ENCODE measurements at places on chromosomes 1 and 21.

GRCh38 chr1:184648160-184648855, 106.3 kb downstream of the EDEM3 start:
- no peak for DNase-seq

GRCh38 chr1:100343897-100344296, 8.4 kb upstream of the CDC14A start:
- DNase-seq = no peak

DNA sequence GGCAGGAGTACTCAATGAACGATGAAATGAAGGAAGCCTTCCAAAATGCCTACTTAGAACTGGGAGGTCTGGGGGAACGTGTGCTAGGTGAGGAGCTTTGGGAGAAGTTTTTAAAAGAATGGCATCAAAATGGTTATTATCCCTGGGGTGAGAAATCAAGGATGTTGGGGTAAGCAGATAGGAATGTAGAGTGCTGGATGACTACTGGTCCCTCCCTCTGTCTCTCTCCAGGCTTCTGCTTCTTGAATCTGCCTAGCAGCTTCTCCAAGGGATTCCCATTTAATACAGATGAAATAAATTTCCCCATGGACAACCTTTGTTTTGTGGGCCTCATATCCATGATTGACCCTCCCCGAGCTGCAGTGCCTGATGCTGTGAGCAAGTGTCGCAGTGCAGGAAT, 19.0 kb upstream of the CASQ1 start:
- no peak for DNase-seq

DNA sequence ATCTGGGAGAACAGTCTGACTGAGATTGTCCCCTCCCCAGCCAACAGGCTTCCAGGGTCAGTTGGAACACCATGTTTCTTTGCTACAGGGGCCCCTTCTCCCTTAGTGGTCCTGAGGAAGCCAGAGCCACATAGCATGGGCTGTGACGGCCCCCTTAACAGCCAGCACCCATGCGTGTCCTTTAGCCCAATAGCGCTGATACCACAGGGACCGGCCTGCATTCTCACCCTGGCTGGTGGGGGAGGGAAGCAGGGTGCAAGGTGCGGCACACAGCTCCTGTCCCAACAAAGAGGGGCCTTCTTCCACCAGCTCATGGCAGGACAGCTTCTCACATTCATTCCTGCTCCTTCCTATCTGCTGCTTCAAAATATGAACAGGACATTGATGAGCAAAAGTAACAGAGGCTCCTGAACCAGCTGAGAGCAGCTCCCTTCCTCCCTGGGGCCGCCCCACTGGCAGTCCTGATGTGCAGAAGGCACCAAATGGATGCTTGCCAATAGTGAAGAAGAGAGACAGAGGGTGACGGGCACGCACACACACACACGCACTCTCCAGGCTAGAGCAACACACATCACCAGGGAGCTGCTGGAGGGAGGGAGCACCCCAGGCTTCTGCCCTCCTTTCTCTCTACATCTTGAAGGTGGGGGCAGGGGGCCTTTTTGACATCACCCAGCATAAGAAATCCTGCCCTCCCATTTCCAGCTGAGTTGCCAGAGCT, 99.4 kb downstream of the CRYAA start:
- no peak for DNase-seq

DNA sequence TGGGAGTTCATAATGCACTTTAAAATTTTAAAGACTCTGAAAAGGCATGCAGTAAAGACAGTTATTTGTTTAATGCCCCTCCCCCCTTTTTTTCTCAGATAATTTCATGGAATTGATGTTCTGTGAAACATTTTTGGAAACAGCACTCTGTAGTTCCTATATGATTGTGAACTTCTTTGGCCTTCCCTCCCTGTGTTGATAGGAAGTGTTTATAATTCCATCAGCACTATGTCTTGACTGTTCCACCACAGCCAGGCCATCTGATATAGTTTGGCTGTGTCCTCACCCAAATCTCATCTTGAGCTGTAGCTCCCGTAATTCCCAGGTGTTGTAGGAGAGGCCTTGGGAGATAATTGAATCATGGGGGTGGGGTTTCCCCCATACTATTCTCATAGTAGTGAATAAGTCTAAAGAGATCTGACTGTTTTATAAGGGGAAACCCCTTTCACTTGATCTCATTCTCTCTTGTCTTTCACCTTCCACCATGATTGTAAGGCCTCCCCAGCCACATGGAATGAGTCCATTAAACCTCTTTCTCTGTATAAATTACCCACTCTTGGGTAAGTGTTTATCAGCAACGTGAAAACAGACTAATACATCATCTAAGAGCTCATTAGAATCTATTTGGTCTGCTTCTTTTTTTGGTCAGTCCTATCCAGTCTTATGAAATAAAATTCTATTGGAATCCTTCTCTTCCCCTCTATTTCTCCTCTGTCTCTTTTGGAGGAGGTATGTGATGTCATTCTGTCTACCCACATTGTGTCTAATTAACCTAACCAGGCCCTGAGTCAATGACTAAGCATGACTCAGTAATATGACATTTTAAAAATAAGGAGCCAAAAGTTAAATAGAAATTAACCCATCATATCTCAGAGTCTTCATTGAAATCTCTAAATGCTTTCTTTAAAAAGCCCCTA, 8.9 kb downstream of the CCDC185 start:
- peak; percentile 4 for DNase-seq

DNA sequence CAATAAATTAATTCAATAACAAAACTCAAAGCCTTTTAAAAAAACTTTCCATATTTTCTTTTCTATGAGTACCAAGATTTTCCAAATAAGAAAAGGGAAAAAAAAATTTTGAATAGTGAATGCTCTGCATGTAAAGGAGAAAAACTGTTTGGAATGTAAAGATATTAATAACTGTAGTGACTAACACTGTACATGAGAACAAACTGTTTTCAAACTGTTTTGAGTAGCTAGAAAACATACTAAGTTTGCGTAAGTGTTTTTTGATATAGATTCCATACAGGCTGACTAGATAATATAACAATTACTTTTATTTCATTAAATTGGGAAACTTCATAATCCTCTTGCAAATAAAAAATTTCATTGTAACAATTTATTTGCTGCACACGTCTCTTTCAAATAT, 150.5 kb downstream of the DPYD start:
- no peak for DNase-seq

DNA sequence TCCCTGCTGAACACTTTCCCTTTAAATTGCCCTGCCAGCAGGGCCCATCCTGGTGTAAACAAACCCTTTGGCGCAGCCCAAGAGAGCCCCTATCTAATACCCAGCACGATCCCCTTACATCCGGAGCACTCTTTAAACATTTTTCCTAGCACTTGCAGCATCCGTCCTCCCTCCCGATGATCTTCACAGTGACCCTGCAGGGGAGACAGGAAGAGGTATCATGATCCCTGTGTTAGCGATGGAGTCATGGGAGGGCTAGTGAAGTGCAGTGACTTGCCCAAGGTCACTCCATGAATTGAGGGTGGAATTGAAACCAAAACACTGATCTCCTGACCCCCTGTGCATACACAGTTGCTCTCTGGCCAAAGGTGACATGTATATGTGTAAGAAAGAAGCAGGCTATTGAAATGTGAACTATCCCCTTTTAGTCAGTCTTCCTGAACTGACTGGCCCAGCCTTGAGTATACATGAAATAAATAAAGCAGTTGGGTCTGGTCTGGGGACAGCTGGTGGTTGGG, 9.8 kb upstream of the KCNQ4 start:
- no peak for DNase-seq

GRCh38 chr1:25820247-25821111, 725 bp downstream of the MTFR1L start:
- peak; percentile 72 for DNase-seq

DNA sequence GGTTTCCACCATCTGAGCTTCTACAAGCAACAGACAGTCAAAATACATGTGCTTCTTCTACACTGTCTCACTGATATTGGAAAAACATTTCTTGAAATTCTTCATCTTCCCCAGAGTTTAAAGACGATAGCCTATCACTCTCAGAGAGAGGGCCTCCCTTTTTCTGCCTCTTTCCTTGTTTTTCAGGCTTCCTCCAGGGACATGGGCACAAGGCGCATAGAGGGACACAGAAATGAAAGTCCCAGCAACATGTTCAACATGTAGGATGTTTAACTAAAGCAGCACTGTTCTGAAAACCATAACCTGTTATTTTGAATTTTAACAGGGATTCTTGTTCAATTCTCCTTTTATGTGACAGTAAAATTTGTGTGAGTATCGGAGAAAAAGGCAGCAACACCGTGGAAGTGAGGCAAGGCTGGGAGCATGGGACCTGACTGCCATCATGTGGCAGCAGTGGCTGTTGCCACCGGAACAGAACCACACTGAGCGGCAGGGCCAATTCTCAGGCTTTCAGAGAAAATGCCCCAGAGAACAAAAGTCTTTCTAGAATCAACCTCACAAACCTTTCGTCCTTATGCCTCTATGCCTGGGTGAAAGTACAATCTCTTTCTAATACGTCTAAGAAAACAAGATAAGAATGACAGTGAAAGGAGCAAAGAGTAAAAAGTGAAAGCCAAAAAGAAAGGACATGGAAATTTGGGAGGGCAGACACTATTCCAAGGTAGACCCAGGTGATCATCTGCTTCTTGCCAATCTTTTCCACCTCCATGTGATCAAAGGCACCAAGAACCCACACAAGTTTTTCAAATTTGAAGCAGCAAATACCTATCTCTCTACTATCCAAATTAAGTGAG, 54.5 kb downstream of the PCNX2 start:
- peak; percentile 17 for DNase-seq

GRCh38 chr1:1616045-1616790, 918 bp downstream of the MIB2 start:
- DNase-seq = peak; percentile 59

GRCh38 chr21:44299458-44300261, at the start of gene PFKL:
TSS of gene PFKL (plus strand) at chr21:44300053. CDS start at chr21:44300106, 53 bp downstream.
- peak; percentile 81 for DNase-seq

DNA sequence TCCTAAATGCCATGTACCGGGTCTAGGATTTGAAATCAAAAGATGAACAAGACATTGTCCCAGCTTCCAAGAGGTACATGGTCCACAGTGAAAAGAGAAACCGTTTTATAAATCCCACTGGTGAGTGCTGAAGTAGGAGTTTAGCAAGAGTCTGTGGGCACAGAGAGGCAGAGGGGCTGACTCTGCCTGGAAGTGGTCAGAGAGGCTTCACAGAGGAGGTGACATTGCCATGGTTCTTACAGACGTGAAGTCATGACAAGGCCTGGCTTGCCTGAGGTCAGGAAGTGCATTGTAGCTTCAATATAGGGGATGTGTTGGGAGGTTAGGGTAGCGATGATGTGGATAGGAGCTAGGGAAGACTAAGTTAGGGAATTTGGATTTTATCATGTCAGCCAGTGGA, 28.4 kb downstream of the MAPKAPK2 start:
- peak; percentile 24 for DNase-seq

- no peak for DNase-seq
These were observed 26.2 kb downstream of the DMAP1 start for GRCh38 chr1:44239331-44239960.

GRCh38 chr1:62283986-62284385, 35.2 kb downstream of the KANK4 start:
- no peak for DNase-seq

GRCh38 chr1:143667730-143668129, 304.1 kb downstream of the FAM72C start:
- no peak for DNase-seq

- peak; percentile 54 for DNase-seq
These were observed 26.8 kb upstream of the ZNF697 start for GRCh38 chr1:119674835-119675289.

DNA sequence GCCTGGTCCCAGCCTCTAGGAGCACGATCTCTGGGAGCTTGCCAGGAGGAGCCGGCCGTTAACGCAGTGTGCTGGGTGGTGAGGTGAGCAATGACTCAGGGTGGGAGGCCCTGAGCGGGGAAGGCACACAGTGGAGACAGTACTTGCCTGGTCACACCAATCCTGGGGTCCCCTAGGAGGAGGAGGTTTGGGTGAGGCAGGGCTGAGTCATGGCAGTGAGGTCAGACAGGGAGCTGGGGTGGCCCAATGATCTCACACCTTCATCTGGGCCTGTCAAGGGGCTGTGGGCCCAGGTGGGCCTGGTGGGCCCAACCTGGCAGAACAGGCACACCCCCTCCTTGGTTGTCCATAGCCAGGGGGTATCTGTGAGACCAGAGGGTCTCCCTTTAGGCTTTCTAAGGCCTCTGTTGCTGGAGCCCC, 8.6 kb upstream of the EDN2 start:
- peak; percentile 43 for DNase-seq

GRCh38 chr1:67675800-67676199, 9.2 kb upstream of the GADD45A start:
- DNase-seq = no peak

DNA sequence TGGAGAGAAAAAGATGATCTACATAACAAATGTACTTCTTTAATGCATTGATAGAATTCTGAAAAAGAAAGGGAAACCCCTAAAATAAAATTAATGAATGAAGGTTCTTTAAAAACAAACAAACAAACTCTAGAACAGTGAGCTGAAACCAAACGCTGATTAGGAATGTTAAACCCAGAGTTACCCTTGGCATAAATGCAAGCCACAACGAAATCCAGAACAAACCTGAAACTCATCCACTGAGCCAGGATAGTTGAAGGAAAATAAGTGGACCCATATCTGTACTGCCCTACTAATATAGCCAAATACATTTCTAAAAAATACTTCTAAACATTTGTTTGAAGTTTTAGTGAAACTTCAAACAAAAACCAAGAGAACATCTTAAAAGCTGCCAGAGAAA, 505.3 kb downstream of the TTLL7 start:
- DNase-seq = no peak

DNA sequence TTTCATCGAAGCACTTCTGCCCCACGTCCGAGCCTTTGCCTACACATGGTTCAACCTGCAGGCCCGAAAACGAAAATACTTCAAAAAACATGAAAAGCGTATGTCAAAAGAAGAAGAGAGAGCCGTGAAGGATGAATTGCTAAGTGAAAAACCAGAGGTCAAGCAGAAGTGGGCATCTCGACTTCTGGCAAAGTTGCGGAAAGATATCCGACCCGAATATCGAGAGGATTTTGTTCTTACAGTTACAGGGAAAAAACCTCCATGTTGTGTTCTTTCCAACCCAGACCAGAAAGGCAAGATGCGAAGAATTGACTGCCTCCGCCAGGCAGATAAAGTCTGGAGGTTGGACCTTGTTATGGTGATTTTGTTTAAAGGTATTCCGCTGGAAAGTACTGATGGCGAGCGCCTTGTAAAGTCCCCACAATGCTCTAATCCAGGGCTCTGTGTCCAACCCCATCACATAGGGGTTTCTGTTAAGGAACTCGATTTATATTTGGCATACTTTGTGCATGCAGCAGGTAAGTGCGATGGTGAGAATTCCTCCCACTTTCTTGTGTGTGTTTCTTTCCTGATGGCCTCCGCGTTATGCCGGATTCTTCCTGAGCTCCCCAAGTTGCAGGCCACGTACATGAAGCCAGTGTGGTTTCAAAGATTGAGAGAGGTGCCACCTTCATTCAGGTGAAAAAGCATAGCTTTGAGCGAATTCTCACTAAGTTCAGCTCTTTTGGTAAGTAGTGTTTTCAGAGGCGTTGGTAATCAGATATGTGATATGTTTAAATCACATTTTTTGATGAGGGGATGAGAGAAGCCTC, 6.0 kb downstream of the NFIA start:
- no peak for DNase-seq

GRCh38 chr1:47474278-47475193, 36.7 kb downstream of the FOXD2 start:
- no peak for DNase-seq

- DNase-seq = no peak
These were observed 70.2 kb downstream of the COP1 start for GRCh38 chr1:176136891-176137290.

- DNase-seq = no peak
These were observed 149.9 kb downstream of the SYF2 start for GRCh38 chr1:25082216-25082899.

All from stimulated activated naive CD8-positive, alpha-beta T cell treated with anti-CD3 and anti-CD28 coated beads, Interleukin-15, Interleukin-2, amounts not matched to agents 100 U/mL and 50 U/mL, for 24 hours (primary cell).